Right lobe of liver (tissue), 6 donors: ENCODE measurements at places on chromosomes 16 and 17.
A peak's percentile ranks its signal among the peaks of the same experiment; 100 is the strongest.

- DNase-seq: peak; percentile 83
These were observed 22.9 kb downstream of the DUSP14 start for GRCh38 chr17:37512442-37513068.

- no peak for DNase-seq
These were observed 3.0 kb downstream of the ELAC2 start for GRCh38 chr17:13014801-13015200.

DNA sequence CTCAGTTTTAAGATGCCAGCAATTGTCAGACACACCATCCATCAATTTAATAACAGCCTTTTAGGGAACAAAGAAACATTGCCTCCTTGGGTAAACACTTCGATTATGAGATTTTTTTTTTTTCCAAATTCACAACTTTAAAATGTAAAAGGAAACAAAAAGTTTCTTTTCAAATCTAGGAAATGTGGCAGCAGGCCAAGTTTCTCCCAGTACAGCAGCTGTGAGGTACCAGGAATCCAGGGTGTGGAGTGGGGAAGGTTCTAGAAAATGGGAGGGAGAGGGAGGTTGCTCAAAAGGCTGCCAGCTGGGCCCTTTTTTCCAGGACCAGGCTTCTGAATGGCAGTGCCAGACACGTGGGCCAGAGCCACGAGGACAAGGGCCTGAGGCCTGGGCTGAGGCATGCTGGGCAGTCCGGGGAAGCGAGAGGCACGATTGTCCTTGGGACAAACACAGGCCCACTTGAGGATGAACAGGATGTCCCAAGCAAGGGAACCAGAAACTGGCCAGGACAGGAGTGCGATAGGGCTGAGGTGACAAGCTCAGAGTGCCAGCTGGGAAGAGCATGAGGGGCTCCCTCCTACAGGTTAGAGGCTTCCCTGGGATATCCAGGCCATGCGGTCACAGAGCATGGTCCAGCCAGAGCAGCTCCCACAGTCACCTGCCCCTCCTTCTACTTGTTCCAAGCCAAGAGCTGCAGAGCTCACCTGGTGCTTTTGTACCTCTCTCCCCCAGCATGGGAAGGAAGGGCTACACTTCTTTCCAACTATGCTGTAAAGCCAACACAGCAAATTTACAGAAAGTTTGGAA lies 215.1 kb downstream of the KATNIP start:
- DNase-seq: no peak

GRCh38 chr16:68230176-68230571 lies 5.8 kb downstream of the ESRP2 start:
- no peak for DNase-seq

DNA sequence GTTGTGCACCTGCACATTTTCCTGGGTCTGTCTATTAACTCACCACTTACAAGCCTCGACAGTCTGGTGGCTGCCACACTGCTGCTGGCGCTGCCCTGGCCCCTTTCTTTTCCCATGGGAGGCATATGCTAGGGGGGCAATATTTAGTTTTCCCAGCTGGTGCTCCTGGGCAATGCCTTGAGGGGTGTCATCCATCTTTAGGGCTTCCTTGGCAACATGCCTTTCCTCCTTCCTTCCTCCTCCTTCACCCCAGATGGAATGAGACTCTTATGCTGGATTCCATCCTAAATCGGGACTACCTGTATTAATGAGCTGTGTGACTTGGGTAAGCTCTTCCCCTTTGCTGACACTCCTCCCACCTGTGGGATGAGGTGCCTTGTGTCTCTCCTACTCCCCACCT lies 64.8 kb upstream of the CDC42EP4 start:
- no peak for DNase-seq

DNA sequence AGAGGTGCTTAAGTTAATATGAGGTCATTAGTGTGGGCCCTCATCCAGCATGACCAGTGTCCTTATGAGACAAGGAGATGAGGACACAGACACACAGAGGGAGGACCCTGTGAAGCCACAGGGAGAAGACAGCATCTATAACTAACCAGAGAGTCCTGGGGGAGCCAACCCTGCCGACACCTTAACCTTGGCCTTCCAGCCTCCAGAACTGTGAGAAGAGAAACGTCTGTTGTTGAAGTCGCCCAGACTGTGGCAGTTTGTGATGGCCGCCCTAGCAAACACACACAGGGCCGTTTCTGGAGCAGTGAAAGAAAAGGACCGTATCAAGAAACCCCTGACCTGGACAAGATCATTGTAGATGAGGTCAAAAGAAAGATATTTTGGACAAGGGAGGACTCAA lies 26.7 kb downstream of the DNAH17 start:
- no peak for DNase-seq

- DNase-seq: no peak
These were observed 3.5 kb downstream of the GNG13 start for GRCh38 chr16:797120-797420.
